Stimulated activated CD4-positive, alpha-beta T cell treated with anti-CD3 and anti-CD28 coated beads, Interleukin-2, amount 100 ng/mL, for 48 hours (primary cell): ENCODE measurements at places on chromosomes 2 and 18.

DNA sequence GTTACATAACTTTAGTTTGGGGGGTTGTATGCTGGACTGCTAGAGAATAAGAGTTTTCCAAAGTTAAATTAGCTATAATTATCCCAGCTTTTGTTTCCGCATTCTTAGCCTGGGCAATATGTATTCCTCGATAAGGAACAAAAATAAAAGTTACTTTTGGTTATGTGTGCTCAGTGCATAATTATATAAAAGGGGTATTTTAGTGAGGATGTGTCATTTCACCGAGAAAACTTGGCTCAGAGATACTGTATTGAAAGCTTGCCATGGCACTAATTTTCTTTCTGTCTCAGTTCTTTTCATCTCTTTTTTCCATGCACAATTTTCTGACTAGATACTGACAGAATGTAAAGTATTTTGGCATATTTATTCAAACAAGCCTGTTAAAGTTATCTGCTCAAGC is 28.2 kb downstream of the ARHGAP15 start:
- DNase-seq = no peak

DNA sequence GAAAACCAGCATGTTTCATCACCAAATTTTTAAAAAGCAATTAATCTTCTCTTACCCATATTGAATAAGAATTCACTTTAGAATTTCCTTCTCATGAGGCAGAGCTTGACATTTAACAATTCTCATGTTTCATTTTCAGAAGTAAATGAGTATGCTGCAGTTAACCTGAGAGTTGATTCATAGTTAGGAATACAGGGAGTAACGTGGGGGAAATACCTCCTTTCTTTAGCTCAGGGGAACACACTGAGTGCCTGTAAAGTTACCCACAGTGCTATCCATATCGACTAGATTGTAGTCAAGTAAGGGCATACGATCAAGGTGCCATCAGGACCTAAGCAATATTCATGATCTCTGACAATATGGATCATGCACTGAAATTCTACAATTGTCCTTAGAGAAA is 38.9 kb upstream of the ATIC start:
- no peak for DNase-seq

- DNase-seq = no peak
Observed at GRCh38 chr2:223576873-223577272, 25.3 kb downstream of the SCG2 start.

GRCh38 chr2:181240844-181241243 is 216.3 kb upstream of the ITGA4 start:
- DNase-seq = no peak

- no peak for DNase-seq
Observed at GRCh38 chr2:8629402-8629801, 52.5 kb upstream of the ID2 start.

- DNase-seq = no peak
Observed at GRCh38 chr2:8058652-8059051, 623.2 kb upstream of the ID2 start.

- DNase-seq = no peak
Observed at GRCh38 chr18:54127759-54128378, 96.6 kb downstream of the MBD2 start.

GRCh38 chr2:77161009-77161408 is 361.2 kb downstream of the LRRTM4 start:
- no peak for DNase-seq

- DNase-seq = no peak
Observed at GRCh38 chr18:51813740-51814139, 526.3 kb upstream of the DCC start.

DNA sequence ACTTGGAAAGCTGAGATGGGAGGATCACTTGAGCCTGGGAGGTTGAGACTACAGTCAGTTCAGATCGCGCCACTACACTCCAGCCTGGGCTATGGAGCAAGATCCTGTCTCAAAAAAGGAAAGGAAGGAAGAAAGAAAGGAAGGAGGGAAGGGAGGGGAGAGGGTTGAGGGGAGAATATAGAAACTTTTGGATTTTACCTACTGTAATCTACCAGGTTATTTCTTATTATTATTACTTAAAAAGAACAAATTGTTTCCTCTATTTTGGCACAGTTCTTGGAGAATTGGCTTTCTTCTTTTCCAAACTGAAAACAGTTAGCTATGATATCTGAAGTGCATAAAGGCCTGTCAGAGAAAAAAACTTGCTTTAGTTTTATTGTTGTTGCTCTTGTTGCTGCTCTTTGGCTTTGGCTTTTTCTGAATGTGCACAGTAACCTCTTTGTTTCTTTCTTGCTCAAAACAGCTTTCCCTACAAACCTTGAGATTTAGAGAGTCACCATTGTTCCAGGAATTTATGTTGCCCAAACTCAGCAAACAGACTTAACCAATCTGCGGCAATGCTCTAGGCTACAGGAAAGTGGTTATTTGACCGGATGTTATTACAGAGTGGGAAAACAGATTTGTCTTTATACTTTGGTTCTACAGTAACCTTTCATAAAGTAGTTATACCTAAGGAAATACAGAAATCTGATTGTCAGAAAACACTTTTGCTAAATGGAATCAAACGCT is 214.9 kb downstream of the XIRP2 start:
- DNase-seq = no peak

GRCh38 chr2:207088276-207088675 is 77.5 kb downstream of the KLF7 start:
- DNase-seq = no peak

GRCh38 chr18:44724105-44724778 is 43.6 kb downstream of the SETBP1 start:
- no peak for DNase-seq

DNA sequence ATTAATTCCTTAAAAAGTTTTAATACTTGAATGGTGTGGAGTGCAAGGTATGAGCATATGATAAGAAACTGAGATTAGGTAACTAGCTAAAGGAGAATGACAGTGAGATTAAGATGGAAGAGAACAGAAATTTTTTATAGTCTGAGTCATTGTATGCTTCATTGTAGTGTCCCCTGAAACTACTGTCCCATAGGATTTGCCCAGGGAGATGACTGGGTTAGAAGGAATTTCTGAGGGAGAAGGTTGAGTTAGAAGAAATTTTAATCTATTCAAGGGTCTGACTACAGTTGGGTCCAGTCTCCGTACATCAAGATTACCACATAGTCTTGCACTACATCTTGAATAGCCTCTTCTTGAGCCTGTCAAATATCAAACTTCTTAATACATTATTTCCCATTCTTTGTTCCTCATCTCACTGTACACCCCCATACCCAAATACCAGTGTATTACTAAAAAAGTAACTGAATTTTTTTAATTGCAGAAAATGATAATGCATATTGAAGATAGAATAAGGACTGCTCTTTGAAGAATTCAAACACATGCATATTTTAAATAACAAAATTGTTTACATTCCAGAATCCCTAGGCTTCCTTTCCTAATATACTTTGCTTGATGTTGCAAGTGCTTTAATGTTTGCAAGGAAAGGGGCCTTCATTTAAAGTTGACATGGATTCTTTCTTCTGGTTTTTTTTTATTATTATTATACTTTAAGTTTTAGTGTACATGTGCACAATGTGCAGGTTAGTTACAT is 314.3 kb upstream of the COL3A1 start:
- no peak for DNase-seq

DNA sequence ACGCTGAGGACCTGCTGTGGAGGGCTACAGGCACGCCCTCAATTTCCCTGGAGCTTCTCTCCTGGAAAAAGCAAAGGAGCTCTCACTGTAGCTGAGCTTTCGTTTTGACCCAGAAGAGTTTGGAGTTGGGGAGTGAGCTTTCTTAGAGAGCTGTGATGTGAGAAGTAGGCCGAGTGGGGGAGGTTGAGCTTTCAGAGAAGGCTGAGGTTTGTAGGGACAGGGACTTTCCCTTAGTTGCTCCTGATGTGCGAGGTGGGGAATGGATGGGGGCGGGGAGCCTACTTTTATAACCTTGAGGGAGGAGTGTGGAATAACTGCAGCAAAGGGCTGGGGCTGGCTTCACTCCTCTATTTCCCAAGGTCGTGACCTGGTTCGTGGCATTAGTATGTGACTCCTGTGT is 47.1 kb downstream of the ZNF532 start:
- no peak for DNase-seq

DNA sequence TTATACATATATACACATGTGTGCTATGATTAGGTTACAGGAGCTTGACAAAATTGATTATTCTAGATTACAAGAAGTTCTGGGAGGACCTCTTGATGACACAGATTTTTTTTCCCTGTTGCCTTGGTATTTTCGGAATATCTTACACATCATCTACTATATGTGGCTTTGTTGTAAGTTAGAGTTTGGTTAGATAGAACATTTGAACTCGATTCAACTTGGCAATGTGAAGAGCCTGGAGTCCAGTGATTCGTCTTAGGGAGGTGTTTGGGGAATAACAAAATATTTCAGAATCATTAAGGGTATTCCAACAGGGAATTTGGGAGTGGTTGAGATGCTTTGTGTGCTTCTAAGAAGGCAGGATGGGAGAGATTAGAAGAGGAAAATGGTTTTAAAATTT is 39.3 kb upstream of the EFEMP1 start:
- DNase-seq = no peak

- DNase-seq = no peak
Observed at GRCh38 chr2:33220533-33220932, 255.9 kb upstream of the RASGRP3 start.

- no peak for DNase-seq
Observed at GRCh38 chr2:145044491-145044890, 524.6 kb upstream of the ZEB2 start.

DNA sequence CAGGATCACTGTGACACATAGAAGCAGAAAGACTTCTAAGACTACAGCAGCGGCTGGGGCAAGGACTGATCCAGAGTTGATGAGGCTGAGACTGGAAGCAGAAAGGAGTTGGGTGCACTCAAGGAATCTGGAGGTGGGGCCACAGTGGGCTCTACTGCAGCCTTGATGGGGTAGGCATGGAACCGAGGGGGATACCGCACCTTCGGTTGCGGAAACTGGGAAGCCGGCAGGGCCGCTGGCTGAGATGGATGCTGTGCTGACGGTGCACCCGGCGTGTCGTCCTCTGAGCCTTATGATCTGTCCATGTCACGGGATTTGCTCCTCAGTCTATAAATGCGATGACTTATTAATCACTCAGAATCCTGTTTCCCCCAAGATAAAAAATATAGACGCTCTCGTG is 473.5 kb upstream of the MYT1L start:
- DNase-seq = no peak

DNA sequence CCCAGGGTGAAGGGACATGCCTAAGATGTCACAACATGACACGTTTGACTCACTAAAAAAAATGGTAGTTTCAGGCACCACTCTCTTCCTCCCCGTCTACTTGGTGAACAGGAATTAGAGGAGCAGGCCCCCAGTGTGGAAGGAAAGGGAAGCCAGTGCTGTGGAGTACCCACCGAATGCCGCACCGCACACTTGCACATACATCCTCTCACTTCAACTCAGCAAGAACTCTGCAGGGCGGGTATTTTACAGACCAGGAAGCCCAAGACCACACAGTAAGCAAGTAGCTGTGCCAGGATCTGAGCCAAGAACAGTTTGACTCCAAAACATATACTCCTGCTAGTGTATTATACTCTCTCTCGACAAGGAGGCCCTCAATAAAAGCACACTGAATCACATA is 69.8 kb downstream of the BCL2 start:
- no peak for DNase-seq

DNA sequence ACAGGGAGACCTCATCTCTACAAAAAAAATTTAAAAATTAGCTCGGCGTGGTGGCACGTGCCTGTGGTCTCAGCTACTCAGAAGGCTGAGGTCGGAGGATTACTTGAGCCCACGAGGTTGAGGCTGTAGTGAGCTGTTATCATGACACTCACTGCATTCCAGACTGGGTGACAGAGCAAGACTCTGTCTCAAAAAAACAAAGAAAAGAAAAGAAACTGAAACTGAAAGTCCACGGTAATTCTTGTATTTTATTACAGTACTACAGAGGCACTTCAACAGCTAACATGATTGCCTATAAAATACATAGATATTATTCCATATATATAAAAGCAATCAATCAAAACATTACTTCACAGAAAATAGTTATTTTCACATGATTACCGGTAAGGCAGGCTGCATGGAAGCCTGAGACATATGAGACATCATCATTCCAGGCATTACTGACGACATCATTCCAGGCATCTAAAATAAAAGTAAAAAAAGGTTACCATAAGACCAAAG is 23.1 kb downstream of the PRPF40A start:
- peak; percentile 15 for DNase-seq

DNA sequence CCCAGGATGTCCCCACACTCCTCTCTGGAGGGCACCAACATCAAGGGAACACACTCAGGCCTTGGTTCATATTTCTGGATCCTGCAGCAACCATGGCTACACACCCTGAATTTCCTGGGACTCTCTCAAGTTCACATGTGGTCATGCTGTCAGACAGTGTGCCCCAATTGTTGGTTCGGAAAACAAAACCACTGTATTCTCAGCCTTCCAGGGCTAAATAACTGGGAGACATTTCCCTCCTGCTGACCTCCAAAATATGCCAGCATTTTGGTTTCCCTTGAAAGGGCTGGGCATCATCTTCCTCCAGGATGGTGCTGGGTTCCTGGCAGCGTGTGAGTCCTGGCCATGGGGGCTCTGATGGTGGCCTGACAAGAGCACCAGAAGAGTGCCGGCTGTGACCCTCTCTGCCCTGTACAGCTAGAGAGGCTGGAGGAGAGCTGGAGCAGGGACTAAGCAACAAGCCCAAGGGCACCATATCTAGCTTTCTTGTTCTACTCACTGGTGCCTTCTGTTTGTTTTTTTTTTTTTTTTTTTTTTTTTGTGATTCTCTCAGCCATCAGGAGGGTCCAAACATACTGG is 37.5 kb upstream of the WIPF1 start:
- no peak for DNase-seq

DNA sequence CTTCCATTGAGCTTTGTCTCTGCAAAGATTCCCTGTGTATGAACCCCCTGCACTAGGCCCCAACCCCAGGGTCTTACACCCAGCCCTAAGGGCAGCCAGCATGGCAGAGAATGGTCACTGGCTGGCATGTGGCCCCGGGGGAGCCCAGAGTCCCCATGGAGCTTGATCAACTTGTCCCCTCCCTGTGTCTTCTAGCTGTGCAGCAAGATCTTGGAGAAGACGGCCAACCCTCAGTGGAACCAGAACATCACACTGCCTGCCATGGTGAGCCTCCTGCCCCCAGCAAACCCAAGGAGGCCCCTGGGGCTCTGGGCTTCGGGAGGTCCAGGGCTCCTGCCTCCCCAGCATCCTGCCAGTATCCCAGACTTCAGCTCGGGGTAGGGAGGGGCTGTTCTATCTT is 81.5 kb downstream of the DYSF start:
- no peak for DNase-seq

DNA sequence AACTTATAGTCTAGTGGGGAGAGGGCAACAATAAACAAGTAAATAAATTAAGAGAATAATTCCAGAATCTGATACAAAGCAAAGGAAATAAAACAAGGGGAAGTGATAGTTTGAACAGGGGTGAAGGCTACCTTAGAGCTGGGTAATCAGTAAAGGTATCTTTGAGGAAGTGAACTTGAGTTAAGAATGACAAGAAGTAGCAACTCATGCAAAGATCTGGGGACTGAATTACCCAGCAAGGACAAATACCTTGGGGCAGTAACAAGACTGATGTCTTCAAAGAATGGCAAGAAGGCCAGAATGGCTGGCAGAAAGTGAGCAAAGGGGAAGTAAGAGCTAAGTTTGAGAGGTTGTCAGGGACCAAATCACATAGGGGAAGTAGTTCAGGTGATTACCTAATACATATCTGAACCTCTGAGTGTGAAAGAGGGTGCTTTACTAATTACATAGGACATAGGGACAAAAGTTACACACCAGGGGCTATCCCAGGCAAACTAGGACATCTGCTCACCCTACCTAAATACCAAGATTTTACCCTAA is 244.6 kb upstream of the HNRNPA3 start:
- no peak for DNase-seq

GRCh38 chr18:62885804-62886203 is 170.5 kb downstream of the PHLPP1 start:
- DNase-seq = no peak
